ENCODE measurements at places on chromosomes 2 and 18.
A peak's percentile ranks its signal among the peaks of the same experiment; 100 is the strongest.

GRCh38 chr2:202171241-202171825, 67.1 kb downstream of the SUMO1 start:
- peak; percentile 14 for DNase-seq

DNA sequence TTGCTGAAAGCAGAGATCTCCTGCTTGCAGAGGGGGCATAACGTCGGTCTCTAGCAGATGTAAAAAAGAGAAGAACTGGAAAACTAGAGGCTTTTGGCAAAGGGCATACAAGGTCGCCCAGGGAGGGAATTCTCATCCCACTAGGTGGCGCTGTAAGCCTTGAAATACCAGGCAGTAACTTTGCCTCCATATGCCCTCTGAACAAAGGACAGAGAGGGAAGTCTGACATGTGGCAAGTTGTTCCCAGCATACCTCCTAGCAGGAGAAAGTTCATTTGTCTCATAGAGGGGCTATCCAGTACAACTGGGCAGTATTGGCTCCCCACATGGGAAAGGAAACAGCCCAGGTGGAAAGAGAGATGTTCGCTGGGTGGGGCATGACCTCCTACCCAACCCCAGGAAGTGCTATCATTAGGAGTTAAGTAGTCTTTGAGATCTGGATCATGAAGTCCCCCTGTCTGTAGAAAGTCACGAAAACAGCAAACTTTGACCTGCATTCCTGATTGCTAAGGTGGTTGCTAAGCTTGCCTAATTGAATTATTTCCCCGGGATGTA, 39.9 kb downstream of the STK17B start:
- DNase-seq: no peak

DNA sequence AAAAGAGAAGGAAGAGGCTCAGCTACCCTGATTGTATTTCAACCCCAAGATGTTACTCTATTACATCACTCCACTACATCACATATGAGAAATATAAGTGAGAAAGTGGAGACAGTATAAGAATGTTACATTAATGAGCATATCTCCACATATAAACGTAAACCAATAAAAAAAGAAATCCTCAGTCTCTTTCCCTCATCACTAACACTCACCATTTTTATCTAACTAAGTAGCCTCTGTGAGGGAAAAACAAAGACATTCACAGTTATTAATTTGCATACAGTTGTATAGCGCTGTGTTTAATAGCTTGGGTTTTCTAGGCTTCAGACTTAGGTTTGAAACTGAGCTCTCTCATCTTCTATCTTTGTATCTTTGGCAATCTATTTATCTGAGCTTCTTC, 489.1 kb upstream of the LRRTM4 start:
- no peak for DNase-seq

- no peak for DNase-seq
These were observed 164.2 kb downstream of the VWC2L start for GRCh38 chr2:214575030-214575429.

DNA sequence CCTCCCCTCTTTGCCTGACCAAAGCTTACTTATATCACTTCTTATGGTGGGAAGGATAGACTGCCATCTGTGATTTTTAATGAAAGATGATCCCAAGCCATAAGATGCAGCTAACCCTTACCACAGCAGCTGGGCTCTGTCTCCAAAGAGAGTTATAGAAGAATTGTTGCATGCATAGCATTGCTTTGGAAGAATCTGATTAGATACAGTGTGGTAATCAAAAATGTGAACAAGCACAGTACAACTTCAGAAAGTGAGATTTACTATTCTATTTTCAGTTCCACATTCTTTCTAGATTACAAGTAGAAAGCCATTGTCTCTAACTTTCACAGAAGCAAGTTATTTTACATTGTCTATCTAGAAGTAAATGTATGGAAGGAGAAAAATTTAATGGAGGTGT, 129.0 kb upstream of the ACVR2A start:
- no peak for DNase-seq

DNA sequence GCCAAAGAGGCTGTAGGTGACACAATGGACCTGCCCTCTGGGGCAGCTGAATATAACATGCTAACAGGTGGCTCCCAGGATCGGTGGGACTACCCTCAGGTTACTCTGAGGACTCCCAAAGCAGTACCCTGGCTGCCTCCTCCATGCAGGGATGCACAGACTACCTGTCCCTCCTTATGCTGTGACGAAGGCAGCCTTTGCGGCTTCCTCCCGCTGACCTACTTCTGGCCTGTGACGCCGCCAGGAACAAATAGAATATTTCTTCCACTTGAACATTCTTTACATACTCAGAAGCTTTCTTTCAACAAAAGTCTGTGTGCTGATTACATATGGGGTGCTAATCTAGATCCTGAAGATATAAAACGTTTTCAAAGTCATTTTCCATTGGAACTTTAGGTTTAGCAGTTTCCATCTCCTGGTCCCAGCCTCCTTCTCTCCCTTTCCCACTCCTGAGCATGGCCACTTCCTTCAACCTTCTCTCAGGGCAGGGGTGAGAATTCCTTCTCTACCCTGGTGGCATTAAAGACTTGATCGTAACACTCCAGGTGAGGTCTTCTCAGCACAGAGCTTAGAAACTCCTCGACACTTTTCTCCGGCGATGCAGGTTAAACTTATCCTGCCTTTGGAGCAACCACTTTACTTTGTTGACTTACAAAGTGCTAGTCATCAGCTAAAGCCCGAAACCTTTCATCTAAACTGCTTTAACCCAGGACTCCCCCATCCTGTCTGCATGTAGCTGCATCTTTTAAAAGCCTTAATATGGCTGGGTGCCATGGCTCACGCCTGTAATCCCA, 58.9 kb upstream of the STK17B start:
- DNase-seq: no peak

DNA sequence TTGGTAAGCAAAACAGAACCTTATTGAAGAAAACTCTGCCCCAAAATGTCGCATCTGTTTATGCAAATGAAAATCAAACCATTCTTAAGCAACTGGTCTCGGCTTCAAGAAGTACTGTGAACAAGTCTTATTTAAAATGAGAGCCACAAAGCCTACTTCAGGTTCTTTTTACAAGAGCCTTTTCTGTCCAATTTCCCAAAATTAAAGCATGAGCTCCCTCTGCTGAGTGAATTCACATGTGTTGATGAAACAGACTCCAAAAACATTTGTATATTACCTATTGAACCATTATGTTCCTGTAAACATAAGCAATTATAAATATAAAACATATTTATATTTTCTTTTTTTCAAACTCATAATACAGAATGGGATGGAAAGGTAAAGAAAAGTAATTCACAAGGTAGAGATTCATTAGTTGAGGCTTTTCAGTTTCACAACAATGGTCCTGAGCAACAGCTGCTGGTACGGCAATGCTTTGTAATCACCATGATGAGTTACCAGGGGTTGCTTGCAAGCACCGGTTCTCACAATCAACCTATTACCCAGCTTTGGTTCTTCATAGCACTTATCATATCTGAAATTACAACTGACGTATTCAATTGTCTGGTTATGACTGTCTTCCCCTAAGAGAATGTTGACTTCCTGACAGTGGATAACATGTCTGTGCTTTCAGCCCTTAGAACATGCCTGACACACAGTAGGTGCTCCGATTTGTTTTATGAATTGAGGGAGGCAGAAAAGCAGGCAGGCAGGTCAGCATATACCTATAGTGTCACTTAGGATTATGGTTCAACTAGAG, 108.4 kb upstream of the BZW1 start:
- DNase-seq: no peak

DNA sequence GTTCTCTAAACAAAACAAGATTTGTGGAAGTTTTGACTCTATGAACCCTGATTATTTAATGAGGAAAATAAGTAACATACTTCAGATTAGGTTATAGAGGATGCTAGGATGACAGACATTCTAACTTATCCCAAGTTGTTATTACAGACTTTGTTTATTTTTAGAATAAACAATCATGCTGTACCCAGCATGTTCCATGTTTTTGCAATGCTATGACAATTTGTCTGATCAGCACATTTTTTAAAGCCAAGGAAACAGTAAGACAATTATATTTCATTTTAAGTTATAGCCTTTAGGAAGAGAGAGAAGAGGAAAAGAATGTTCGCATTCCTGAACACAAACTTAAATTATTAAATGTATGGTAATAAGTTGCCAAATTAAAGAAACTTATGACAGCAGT, 119.8 kb downstream of the KYNU start:
- DNase-seq: no peak

DNA sequence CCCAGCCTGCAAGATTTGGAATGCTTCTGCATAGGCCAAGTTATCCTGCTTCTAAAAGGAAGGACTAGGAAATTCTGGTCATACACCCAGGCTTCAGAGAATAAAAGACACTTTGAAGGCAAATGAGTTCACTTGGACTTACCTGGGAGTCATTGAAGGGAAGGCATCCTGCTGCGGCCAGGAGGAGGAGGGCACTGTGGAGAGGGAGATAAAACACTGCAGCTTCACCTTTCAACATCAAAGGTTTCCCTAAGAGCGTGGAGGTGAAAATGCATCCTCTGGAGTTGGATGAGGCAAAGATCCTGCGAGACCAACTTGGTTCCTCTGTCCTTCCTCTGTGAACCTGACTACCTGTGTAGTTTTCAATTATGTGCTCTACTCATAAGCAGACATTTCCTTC, 79.5 kb upstream of the RIOK3 start:
- DNase-seq: no peak

DNA sequence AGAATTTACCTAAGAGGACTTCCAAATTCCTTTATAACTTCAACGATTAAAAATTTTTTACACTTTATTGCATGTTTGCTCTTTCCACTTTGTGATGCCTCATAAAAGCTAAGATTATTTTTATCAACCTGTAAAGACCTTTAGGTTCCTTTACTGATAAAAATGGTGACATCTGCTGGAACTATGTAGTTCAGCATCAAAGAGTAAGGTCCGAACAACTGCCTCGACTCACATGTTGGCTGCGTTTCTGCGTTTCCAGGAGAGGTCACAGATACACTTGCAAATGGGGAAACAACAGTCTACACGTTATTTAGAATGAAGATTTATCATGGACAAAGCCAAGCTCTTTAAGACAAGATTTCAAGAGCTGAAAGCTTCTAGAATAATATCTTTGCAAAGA, 18.8 kb upstream of the TMX3 start:
- DNase-seq: no peak

GRCh38 chr2:175536059-175536458, 354.5 kb upstream of the ATP5MC3 start:
- DNase-seq: no peak

GRCh38 chr2:6470518-6470917, 395.2 kb downstream of the CMPK2 start:
- no peak for DNase-seq

DNA sequence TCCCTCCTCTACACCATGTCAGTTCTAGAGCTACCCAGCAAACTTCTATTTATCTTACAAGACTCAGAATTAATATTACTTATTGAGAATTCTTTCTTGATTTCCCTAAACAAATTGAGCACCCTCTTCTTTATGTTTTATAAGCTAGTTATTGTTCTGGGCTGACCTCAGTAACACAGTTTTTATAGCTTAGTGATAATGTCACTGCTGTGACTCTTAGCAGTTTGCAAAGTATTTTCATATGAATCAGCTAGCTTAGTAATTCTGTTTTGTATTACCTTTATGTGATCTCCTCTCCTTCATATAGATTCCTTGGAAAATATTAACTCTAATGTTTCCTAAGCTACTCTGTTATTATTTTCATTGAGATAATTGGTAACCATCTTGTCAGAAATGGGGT, 114.9 kb downstream of the PMS1 start:
- DNase-seq: no peak

- DNase-seq: no peak
These were observed 3.7 kb upstream of the EMILIN2 start for GRCh38 chr18:2843146-2843545.

- DNase-seq: no peak
These were observed 84.7 kb downstream of the POLR1A start for GRCh38 chr2:86020984-86021383.

DNA sequence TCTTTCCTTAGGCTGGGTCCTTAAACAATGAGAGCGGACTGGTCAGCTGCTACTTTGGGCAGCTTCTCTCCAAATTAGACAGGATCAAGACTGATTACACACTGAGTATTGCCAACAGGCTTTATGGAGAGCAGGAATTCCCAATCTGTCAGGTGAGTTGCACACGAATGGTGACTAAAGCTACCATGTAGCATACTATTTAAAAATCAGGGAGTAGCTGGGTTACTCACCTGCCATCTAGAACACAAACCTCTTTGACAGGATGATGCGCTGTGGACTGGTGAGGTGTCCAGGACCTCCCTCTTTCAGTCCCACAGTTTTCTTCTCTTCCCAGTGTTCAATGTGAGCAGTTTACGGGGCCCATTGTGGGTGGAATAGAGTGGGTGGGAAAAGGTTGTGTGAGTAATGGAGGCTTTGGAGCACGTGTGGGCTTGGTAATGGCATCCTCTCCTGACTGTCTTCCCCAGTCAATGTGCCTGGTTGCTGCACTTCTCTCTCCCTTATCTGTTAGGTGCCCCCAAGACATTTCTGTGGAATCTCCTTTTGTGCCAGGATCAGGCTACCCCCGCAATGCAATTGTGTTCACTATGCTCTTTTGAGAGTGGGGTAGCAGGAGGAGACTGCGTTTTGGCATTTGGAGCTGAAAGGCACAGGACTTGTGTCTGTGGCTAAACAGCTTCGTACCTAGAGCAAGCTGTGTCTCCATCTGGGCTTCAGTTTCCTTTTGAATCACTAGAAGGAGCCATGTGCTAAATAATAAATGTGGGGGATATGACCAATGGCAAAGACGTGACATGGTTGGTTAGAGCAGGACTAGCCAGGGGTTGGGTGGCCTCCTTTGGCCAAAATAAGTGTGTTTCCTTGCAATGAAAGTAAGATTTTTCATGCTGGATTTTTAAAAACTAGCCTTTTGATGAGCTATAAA, 17.7 kb downstream of the SERPINB12 start:
- no peak for DNase-seq

DNA sequence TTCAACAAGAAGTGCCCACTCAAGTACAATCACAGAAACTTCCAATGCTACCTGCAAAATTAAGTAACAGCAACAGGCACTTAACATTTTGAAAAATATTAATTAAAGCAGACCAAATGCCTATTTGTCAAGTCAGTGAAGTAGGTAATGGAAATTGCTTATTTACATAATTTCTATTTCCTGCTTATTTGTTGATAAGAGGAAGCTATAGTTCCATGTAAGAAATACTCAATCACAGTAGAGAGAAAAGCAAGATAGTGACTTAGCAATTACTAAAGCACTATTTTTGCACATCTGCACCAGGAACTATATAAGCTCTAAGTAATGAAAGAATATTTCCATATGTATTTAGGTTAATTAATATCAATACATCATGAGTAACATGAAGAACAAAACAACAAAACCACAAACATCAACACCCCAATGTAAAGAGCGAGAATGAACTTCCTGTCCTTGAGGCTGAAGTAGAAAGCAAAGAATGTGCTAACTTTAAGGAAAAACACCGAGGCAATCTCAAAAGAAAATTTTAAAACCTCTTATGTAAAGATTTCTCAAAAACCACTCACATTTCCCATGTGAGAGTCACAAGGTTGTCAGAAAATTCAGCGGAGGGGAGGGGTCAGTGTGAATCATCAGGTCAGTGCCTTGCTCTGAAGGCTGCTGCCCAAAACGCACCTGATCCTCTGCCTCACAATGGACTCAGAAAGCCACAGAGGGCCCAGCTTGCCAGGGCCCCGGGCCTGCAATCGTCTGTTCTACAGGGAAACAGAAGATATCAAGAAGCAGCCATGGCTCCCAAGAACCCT, 12.5 kb downstream of the NPC1 start:
- no peak for DNase-seq

All from GM12891 (cell line).